Stimulated activated CD4-positive, alpha-beta T cell treated with anti-CD3 and anti-CD28 coated beads, TNF-alpha, amount 100 ng/mL, for 1 hour (primary cell): ENCODE measurements at places on chromosomes 3 and 15.

DNA sequence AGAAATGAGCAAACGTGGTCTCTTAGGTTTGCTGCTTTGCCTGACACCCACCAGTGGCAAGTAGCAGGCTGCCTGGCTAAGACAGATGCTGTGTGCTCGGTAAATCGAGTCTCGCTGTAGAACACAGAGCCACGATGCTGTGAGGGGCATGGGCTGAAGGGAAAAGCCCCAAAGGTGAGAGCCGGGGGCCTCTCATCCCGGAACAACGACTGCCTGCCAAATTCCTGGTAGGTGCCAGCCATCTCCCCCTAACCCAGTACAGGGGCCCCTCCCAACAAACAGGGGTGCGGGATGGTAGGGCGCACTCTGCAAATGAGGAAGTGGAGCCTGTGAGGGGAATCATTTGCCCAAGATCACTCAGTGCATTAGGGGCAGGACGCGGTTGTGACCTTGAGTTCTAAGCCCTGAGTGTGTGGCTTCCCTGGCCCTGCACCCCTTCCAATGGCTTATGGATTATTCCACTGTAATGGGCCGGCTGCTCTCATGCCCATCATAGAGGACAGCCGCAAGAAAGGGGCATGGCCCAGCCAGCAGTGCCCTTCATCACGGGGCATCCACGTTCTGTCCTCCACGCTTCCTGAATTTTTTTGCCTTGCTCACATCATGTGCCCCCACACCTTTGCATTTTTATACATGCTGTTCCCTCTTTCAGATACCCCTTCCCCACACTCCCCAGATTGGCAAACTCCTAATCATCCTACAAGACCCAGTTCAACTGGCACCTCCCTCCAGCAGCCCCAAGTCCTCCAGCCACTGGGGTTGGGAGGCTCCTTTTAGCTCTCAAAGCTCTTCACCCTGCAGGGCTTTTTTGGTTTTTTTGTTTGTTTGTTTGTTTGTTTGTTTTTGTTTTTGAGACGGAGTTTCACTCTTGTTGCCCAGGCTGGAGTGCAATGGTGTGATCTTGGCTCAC lies 125.4 kb downstream of the NUP210 start:
- no peak for DNase-seq

- DNase-seq: no peak
Observed at GRCh38 chr15:82904574-82904973, 47.9 kb downstream of the HOMER2 start.

DNA sequence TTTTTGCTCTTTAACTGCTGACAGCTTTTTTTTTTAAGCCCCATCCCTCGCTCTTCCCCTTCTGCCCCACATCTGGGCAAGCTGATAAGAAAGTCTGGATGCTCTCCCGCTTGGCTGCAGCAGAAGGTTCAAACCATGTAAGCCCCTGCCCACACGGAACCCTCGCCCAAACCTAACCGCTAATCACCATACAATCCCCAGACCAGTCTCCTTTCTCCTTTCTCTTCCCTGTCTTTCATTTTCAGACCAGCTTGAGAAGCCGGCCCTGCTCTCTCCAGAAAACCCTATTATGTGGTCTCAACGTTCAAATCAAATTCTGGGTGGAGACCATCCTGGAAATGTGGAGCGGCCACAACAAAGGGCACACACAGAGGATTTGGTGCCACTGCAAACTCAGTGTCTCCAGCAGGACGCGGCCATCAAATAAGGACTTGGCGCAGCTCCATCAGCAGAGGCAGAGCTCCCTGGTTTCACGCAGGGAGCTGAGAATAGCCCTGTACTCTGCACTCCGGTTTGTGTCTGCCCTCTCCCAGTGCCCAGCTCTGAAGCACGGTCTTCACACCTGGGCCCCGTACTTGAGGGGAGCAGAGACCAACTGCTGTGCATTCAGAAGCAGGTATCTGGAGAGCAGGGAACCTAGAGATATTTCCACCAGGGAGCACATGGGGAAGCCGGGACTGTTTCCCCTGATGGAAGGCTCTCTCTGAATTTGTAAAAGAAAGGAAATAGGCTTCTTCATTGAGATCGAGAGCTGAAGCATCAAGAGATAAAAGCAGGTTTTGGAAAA lies 92.6 kb downstream of the XXYLT1 start:
- no peak for DNase-seq

- no peak for DNase-seq
Observed at GRCh38 chr3:22117751-22118346, 366.8 kb upstream of the ZNF385D start.

GRCh38 chr15:48638963-48639362 lies 6.5 kb downstream of the FBN1 start:
- DNase-seq: no peak

DNA sequence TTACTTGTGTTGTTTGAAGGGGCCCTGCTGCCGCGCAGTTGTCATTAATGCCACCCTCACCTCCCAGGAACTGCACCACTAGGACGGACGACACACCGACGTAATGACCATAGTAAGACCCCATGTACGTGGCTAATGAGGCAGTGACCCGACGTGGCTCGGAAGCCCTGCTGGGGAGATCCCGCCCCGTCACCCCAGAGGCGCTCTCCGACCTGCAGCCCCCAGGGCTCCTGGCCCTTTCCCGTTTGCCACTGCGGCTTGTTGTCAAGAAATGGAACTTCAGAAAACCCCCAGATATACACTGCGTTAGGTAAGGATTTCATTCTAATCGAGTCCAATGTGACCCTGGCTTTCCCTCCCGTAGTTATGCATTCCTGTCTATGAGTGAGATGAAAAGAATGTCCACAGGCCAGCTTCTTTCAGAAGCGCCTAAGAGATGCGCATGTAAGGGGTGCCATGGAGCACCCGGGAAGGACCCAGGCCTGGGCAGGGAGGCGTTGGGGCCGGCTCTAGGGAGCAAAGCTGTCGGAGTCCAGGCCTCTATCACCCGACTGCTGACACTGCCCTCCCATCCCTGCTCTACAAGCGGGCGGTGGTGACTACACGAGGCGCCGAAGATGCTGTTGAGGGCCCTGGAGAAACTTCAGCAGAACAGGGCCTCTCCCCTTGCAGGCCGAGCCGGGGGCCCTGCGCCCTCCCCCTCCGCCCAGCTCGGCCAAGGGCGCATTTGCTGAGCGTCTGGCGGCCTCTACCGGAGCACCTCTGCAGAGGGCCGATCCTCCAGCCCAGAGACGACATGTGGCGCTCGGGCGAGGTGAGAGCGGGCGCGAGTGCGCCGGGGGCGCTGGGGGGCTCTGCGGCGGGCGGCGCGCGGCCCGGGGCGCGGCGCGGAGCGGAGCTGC lies at the start of gene GABRA5:
GABRA5 (plus strand) TSS at position 765 of the 902 bp plus-strand sequence. CDS start 2,187 bp downstream, outside the sequence.
- no peak for DNase-seq

GRCh38 chr3:5205165-5205941 lies 17.8 kb downstream of the EDEM1 start:
- DNase-seq: no peak
